ENCODE measurements at places on chromosomes 12 and 14.
A peak's percentile ranks its signal among the peaks of the same experiment; 100 is the strongest.

GRCh38 chr12:107317751-107318555 is 224.6 kb upstream of the CRY1 start:
- DNase-seq = peak; percentile 32

- no peak for DNase-seq
These were observed 161.0 kb upstream of the FKBP4 start for GRCh38 chr12:2633825-2634200.

DNA sequence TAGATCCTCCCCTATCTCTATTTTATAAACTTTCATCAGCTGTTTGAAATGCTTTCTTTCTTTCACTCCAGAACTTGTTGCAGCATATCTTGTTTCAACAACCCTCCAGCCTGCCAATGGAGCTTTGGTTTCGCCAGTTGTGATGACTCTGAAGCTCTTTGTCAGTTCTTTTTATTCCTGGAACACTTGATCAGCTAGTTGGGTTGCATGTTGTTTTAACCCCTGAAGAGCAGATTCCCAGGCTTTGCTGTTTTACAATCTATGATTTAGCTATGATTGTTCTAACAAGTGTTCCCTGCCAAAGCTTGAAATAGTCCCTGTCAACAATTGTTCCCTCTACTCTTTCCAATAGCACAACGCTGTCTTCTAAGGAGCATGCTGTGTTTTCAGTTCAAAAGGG is 50.6 kb upstream of the FUT8 start:
- DNase-seq = no peak

GRCh38 chr12:104533134-104533533 is 76.4 kb downstream of the CHST11 start:
- DNase-seq = no peak

DNA sequence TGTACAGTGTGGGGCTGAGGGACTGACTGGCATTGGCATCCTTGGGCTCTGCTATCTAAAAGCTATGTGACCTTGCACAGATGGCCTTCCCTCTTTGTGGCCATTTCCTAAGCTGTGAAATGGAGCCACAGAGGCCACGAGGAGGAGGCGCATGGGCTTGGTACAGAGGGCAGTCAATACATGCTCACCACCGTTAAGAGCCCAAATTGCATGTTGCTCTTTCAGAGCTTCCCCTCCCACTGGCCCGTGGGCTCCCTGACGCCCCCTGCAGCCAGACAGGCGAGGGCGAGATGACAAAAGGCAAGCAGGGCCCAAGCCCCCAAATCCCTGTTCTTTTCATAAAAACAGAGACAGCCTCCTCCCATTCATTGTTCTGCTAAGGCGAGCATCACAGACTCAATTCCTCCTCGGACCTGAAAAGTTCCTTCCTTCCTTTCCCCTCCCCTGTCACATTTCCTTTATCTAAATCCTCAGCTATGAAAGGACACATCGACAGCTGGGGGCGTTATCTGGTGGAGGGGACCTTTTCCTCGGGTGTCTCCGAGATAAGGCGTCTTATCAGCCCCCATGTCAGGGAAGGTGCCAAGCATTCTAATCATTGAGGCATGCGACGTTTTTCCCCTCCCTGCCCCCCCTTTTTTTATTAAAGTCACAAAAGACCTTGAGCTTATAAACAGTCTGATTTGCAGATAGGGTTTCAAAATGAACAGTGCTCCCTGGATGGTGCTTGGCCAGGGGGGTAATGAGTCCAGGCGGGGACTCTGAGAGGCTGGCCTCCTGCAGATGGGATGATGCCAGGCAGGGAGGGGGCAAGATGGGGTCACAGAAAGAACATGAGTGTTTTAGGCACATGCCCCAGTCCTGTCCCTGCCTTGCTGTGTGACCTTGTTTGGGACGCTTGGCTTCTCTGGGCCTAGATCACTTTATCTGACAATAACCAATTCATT is 26.4 kb downstream of the FAM222A start:
- no peak for DNase-seq

Measured in GM12891 (cell line).